Suppressor macrophage (primary cell): ENCODE measurements at places on chromosomes 11 and 22.

- DNase-seq: no peak
Observed at GRCh38 chr11:119091178-119091577, 6.5 kb downstream of the HMBS start.

DNA sequence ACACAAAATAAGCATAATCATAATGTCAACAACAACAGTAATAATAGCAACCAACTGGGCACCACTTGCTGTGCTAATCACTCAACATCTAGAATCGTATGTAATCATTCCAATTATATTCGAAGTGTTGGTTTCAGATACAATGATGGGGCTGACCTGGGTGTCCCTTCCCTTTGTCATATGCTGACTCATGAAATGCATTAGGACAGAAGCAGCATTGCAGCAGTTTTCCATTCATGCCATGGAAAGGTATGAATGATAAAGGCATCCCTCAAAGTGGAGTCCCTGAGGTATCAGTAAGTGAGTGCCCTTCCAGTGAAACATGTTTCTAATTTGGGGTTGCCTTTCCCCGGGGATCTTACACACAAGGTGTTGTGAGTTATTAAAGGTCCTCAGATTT, 46.3 kb upstream of the ANO3 start:
- no peak for DNase-seq

- peak; percentile 93 for DNase-seq
Observed at GRCh38 chr22:46538814-46539160, 1.4 kb upstream of the CELSR1 start.

DNA sequence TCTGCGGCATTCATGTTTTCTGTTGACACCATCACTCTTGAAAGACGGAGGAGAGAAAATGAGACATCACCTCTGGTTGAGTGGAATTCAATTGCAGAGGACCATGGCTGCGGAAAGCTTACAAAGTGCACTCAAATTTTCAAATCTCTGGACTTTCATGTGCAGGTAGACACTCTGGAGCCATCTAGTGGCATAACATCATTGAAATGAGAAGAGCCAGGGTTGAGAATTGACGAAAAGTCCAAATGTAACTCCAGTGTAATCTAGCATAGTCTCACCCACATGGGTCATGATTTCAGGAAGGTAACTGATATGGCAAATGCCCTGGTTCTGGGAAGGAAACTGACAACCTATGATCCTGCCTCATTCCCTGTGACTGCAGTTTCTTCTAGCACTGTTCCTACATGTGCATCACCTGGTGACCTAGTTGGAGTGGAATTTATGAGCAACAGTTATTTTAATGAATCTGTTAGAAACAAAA, 687.8 kb downstream of the KCNA4 start:
- no peak for DNase-seq

DNA sequence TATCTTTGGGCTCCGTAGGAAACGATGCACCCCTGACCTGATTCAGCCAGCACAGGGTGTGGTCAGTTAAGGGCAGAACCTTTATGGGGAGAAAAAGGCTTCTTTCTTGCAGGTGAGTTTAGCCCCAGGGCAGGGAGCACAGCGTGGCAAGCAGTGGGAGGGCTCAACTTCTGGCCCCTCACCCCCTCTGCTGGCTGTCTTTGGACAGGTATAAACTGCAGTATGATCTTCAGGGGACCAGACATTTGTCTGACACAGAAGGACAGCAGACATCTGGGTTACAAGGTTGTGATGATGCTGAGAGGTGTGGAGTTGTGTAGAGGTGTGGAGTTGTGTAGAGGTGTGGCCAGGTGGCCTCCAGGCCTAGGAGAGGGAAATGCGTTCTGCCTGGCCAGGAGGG, 324.0 kb upstream of the PLET1 start:
- DNase-seq: no peak

DNA sequence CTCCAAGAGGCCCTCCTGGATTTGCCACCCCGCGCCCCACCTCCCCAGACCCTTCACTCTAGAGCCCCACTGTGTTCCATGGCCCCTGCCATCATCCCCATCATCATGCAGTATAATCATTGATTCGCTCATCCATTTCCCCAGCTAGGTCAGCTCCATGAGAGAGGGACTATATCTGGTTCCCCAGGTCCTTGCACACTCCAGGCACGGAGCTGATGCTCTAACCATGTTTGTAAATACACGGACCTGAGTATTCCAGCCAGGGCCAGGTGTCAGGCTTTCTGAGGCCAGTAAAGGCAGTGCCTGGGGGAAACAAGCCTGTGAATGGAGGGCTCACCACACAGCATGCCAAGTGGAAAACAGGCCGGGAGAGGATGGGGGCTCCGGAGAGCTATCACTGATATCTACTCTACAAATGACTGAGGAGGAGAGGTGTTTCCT, 27.1 kb upstream of the OAF start:
- no peak for DNase-seq

DNA sequence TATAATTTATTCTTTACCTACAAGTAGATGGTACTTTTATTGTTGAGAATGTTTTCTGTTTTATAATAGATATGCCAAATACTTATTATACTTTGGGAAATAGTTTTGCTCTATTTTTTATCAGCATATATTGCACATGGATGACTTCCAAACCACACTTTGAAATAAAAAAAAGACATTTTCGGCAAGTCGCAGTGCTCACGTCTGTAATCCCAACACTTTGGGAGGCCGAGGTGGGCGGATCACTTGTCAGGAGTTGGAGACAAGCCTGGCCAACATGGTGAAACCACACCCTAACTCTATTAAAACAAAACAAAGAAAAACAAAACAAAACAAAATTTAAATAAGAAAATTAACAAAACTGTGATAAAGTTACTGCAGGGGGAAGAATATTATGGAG, 983.9 kb upstream of the CNTN5 start:
- no peak for DNase-seq

DNA sequence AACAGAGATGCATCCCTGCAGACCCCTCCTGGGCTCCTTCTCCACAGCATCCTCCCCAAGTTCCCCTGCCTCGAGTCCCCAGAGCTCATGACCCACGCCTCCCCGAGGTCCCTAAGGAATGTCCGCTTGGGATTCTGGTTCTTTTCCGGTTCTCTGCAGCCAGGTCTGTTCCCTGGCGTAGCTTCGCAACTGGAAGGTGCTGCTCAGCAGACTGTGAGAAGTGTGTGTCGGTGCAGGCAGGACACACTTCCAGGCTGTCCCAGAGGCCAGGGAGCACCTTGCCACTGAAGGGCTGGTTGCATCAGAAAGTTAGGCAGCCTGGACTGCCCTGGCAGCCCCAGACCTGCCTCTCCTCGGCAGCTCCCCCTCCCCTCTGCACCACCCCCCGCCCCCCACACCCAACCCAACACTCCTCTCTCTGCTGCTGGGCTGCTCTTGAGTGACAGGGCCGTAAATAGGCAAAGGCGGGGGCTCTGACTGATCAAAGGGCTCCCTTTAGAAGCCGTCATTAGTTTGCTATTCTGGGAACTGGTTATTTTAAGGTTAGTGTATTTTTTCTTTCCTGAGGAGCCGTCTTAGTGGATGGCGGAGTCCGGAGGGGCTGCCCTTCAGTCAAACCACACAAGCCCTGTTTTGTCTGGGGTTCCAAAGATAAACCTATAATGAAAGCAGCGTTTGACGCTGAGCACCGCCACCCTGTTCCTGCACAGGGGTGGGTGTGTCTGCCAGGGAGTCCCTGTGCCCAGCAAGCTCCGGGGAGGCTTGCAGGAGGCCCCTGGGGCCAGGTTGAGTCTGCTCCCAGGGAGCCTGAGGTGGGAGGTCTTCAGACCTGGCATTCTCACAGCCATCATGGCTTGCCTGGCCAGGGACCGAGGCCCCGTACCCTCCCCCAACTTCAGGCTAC, 88.6 kb upstream of the KCNQ1OT1 start:
- no peak for DNase-seq

DNA sequence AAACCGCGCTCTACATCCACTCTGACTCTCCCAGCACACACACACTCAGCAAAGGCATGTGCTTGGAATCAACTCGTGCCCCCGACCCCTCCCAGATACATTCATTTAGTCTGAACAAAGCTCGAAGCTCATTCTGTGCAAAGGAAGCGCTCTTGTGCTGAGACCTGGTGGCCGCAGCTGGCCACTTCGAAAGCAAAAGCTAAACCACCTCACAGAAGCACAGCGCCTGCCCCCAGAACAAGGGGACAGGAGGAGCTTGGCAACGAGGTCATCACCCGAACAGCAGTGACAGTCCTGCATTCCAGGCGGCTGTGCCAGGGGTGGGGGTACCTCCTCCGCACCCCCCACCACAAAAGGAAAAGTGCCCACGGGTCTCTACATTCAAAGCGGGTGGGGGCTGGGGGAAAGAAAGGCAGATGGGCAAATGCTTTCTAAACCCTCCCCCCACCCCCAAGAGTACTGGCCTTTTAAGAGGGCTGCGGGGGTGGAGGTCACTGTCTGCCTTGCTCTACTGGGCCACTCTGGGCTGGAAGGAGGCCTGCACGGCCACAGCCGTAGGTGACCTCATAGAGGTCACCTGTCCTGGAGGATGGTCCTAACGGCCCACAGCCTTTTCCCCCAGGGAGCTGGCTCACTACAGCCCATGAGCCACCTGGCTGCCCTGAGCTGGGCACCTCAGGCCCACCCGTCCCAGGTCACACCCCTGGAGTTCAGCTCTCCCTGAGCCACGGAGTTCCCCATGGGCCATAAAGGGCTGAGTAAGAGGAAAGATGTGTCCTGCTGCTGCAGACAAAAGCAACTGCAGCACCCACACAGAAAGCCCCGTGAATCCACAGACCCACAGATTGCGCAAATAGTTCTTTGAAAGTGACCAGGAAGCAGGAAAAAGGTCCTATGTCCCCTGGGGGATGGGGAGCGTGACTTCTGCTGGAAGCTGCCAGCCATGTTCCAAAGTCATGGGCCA, 21.3 kb downstream of the CBX7 start:
- peak; percentile 83 for DNase-seq

- DNase-seq: no peak
Observed at GRCh38 chr22:38083931-38084631, at the start of gene SLC16A8. Gene SLC16A8 (minus strand): TSS chr22:38084184. CDS start chr22:38082873, 1,311 bp downstream.

- DNase-seq: peak; percentile 50
Observed at GRCh38 chr11:119525180-119525866, 102.4 kb upstream of the THY1 start.

DNA sequence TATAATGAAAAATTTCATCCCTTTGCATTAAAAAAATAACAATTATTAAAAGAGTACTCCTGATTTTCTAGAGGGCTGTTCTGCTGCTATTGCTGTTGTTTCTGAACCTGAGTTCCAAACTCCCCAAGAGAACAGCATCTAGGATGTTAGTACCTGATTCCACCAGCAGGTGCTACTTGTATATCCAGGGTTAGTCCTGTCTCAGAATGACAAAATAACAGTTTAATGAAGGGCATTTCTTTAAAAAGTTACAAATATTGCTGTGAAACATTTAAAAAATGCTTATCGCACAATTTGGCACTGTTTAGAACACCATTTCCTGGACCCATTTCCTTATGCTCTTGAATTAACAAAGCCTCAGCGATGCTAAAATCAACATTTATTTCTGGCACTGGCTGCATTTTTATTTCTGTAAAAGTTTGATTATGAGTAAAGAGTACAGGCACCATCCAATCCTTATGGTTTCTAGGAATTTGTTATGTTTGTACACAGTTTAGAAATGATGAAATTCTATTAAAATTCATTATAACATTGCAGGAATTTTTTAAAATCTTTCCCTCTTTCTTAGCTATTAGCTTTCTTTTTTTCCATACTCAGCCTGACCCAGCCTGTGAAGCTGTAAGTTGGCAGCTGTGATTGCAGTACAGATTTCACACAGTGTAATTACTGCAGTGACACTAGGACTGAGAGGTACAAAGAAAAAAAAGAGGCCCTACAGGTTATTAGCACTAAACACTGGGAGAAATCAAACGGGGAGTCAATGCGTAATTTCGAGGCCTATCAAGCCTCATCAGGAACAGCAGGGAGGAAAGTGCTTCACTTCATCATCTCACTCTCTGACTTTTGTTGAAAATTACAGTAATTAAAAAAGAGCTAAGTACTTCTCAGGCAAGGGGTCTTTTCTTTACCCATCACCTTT, 208.8 kb downstream of the DCDC1 start:
- DNase-seq: no peak
